ENCODE measurements at places on chromosomes 5 and 9.

GRCh38 chr9:1532171-1532570 is 482.0 kb downstream of the DMRT2 start:
- no peak for DNase-seq

- no peak for DNase-seq
These were observed 46.5 kb downstream of the PIP5K1B start for GRCh38 chr9:68751556-68751955.

- peak; percentile 65 for DNase-seq
These were observed 193.2 kb downstream of the ADAMTSL1 start for GRCh38 chr9:18666986-18667772.

DNA sequence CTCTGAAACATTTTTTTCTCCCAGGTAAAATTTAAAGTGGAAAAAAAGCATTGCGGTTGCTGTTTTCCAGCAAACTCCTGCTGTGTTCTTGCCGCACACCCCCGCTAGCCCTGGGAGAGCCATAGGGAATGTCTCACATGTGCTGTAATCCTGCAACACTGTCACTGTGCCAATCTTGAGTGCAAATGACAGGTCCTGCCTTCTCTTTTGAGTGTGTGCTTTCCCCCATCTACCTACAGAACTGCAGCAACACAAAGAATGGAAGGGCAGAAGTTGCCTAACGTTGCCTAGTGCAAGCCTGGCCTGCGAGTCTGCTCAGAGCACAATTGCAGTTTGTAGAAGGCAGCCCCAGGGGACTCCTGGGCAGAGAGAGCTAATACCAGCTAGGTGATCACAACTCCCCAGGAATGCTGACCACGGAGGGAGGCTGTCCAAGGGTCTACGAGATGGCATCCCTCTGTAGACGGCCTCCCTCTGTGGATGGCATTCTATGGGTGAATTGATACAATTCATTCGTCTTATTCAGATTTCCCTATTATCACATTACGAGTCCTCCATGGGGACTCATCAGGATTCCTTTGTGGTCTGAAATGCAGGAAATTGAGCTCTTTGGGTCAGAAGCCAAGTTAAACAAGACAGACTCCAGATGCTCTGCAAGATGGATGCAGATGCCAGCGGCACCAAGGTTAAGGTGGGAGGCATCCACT is 172.6 kb upstream of the S1PR3 start:
- peak; percentile 87 for DNase-seq

- peak; percentile 93 for DNase-seq
These were observed 502.0 kb downstream of the BNC2 start for GRCh38 chr9:16368237-16369087.

DNA sequence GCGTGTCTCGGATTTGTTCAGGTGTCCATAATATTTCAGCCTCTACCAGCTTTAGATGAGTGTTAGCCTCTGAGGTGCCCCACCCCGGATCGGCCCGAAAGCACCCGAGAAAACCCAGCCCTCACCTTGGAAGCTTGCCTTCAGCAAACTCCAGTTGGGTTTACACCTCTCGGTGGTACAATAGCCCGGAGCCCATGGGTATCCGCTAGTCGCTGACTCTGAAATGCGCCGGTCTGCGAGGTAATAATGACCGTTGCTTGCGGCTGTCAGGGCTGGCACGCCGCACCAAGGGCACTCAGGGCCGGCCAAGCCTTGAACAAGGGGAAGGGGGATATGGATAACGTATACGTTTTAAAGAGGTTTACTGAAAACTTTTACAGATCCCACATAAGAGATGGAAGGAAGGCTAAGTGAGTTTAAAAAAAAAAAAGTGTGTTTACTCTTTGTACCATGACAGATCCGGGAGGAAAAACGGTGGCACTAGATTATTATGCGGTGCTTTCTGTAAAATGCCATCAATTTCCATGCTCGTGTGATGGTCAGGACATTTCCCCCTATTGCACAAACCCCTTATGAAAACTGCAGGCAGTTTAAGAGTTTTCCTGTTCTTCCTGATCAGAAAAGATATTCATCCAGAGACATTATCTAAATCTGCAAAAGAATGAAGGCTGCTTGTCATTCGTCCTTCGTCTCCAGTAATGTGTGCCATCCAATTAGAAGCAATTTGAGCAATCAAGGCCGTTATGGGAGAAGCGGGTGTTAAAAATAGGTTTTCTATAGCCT is 124.2 kb downstream of the TMEM161B start:
- DNase-seq: peak; percentile 59

- no peak for DNase-seq
These were observed 297.8 kb downstream of the EPB41L4A start for GRCh38 chr5:112121258-112121657.

- no peak for DNase-seq
These were observed 143.5 kb upstream of the PPP1R2B start for GRCh38 chr5:156706631-156707030.

GRCh38 chr9:3887221-3887653 is 361.4 kb upstream of the RFX3 start:
- no peak for DNase-seq

- peak; percentile 31 for DNase-seq
These were observed 752 bp downstream of the CCNJL start for GRCh38 chr5:160311491-160312133.

GRCh38 chr5:68884144-68884754 is 209.6 kb upstream of the SLC30A5 start:
- no peak for DNase-seq

GRCh38 chr5:79297661-79298060 is 61.7 kb downstream of the JMY start:
- peak; percentile 45 for DNase-seq

DNA sequence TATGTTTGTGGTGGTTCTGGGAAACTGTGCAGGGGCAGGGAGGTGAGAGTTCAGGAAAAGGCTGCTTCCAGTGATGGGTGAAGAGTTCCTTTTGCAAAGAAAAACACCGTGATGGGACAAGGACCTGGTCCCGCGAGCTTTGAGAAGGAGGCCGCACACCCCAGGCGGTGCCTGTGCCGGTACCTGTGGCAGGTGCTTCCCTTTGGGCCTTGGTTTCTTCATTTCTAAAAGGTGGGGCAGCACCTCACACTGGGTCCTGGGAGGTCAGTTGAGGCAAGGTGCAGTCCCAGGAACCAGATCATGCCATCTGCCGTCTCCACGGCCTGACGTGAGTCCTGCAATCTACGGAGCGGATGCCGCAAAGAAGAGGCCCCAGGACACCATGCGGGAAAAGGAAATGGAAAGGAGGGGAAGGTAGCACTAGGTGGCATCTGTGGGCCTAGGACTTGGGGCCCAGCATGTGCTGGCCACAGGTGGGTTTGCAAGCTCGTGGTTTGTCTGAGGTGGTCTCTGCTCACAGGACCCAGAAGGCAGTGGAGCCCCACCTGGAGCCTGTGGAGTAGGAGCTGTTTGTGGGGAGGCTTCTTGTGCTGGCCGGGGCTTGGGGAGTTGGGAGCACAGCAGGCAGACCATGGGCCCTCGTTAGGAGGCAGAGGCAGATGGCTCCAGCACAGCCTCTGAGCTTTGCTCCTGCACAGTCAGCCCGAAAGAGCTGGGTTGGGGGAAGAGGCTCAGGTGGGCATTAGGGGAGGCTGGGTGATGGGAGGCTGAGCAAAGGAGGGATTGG is 131.6 kb downstream of the CACNA1B start:
- no peak for DNase-seq

DNA sequence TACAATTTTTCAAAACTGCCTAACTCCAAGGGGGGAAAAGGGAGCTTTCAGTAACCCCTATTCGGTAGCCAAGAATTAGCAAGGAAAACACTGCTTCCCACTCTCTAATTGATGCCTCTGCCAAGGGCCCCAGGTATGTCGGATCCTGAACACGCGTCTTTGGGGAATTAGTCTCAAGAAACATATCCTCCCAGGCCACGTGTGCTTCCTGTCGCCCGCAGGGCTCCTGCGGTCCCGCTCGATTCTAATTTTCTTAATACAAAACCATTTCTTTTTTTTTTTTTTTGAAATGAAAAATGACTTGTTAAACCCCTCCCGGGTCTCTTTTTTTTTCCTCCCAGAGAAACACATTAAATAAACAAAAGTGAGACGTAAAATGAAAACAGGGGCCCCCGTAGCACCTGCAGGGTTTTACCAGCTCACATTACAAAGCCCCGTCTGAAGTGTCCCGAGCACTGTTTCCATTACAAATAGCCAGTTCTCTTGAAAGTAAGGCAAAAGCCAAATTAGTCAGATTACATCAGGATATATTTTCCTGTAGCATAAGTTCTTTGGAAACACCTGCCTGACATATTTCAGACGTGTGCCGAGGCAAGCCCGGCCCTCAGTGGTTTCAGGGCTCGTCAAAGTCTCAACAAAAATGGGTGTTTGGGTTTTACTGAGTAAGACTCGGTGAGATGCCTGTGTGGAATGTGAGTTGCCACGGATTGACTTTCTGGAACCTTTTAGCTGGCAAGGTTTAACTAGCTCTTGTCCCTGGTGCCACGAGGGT is 21.5 kb downstream of the SMIM23 start:
- peak; percentile 39 for DNase-seq

- DNase-seq: no peak
These were observed 7.5 kb upstream of the CCDC180 start for GRCh38 chr9:97299809-97300414.

DNA sequence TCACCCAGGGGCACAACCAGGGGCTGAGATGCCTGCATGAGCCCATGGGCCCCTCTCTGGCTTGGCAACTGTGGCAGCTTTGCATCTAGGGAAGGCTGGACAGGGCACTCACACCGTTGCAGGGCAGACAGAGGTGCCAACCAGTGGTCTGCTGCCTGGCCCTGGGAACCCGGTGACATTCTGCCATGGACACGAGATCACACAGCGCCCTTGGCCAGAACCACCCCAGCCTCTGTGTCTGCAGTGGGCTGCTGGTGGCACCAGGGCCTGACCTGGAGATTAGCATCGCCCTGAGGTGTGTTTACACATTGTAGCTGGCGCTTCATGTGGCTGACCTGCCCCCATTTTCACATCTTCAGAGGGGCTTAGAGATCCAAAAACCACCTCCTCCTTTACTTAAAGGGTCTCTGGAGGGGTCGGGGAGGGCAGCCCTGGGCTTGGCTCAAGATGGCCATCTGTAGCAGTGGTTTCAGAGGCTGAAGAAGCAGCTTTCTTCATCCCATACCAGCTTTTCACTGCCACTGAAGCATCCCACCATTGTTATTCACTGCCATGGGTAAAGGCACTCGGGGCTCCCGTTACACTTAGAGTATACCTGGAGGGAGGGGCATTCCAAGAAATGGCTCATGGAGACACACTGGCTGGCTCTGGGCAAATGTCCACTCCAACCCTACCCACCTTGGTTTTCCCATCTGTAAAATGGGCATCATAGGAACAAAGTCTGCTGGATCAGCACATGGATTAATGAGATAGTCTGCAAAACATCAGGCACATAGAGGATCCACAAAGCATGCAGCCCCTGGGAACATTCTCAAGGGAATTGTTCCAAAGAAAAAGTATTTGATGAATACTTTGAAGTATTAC is 11.4 kb downstream of the DCANP1 start:
- DNase-seq: no peak

DNA sequence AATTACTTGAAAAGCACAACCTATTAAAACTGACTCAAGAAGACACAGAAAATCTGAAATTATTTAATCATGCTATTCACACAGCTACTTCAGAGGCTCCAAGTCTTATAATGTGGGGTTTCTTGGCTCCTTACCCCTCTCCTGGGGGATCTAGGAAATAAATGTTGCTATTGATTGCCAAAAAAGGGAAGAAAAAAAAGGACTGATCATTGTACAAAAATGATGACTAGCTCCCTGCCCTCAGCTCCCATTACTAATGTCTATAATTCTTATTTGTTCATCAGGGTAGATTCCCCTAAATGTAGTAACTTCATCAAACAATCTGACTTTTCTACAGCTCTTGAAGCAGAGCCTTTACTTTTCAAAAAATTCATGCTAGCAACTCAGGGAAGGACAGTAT is 3.3 kb upstream of the SMC5 start:
- DNase-seq: no peak

- peak; percentile 94 for DNase-seq
These were observed at the start of gene CDC14B for GRCh38 chr9:96619491-96620180. TSS of gene CDC14B (minus strand) at chr9:96619843. CDS start at chr9:96619378, 465 bp downstream.

DNA sequence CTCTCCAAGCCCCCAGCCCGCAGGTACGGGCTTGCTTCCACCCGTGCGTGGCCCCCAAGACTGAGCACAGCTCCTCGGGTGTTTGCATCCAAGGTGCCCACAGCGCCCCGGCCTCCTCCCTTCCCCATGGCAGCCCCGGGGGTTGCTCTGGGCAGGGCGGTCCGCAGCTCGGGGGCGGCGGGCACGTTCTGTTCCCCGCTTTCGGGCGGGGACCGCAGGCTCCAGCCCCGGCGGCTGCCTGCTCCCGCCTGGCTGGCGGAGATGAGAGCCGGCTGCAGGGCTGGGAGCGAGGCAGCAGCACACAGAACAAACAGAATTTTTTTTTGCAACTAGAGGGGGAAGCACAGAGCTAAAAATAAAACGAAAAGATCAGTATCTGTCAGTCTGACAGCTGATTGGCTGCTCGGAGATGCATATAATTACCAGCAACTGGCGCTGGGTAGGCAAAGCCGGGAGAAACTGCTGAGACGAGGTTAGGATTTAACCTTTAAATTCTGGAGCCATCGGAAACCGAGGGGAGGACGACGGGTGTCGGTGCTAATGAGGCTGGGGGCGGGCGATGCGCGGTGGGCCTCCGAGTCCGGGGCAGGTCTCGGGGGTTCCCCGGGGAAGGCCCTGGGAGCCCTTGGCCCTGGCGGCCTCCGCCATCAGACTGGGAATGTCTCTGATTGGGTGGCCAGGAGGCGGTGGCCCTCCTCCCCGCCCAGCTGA is 142.7 kb upstream of the IER5L start:
- DNase-seq: peak; percentile 77

DNA sequence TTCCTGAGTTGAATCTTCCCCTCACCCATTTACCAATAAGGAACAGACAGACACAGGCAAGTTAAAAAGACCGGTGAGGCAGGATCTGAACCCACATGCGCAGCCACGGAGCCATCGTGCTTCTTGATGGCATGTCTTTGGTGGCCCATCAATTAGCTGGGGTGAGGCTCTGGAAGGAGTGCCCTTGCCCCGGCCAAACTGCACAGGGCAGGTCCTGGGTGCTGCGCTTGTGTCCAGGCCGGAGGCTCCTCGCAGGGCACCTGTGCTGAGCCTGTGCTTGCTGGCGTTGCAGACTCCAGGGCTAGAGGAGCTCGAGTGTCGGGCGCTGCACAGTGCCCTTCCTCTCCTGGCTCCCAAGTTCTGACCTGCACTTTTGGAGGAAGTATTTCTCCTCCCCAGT is 66.4 kb downstream of the PSMB7 start:
- DNase-seq: no peak

DNA sequence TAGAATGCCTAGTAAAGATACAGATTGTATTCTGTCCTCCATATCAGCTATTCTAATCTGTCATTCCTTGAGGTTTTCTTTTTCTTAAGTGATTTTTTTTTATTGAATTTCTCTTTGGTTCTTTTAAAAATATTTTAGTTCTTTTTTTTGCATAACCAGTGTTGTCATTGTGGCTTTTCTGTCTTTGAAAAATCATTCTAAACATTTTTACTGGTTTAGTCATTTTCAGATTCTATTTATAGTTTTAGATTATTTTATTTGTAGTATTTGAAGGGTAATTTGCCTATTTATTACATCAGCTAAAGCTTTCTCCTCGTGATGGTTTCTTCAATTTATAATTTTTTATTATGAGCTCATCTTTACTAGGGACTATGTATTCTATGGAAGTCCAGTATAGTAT is 78.1 kb downstream of the NDUFAF2 start:
- peak; percentile 61 for DNase-seq

- no peak for DNase-seq
These were observed 74.3 kb upstream of the SPEF2 start for GRCh38 chr5:35543408-35543807.
